Activated CD8-positive, alpha-beta T cell treated with anti-CD3 and anti-CD28 coated beads, Interleukin-2, amount 10 ng/mL, durations not matched to agents 7 days and 5 days (primary cell): ENCODE measurements at places on chromosomes 12 and 14.

DNA sequence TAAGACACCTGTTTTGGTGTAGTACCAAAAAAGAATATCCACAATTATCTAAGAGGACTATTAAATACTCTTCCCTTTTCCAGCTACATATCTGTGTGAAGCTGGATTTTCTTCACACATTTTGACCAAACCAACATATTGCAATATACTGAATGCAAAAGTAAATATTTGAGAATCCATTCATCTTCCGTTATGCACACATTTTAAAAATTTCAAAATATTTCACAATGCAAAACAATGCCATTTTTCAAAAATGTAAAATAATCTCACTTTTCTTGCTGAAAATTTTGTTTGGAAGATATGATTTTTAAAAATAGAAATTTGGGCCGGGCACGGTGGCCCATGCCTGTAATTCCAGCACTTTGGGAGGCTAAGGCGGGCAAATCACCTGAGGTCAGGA lies 133.9 kb upstream of the FUT8 start:
- peaks cover 20% of the 10 kb centered on the region for H3K4me1 ChIP-seq
- no peak overlapping the region for H3K27ac ChIP-seq
- H3K27me3 ChIP-seq = no peaks in the 10 kb centered on the region
- no peak overlapping the region for H3K4me3 ChIP-seq
- no peaks in the 10 kb centered on the region for H3K36me3 ChIP-seq

GRCh38 chr14:93712838-93713724 lies 75.2 kb downstream of the PRIMA1 start:
- no peak overlapping the region for H3K27ac ChIP-seq
- no peaks in the 10 kb centered on the region for H3K36me3 ChIP-seq
- H3K4me1 ChIP-seq = no peaks in the 10 kb centered on the region
- no peak overlapping the region for H3K4me3 ChIP-seq
- H3K27me3 ChIP-seq = peaks cover 2% of the 10 kb centered on the region
- no peak for DNase-seq

- no peaks in the 10 kb centered on the region for H3K27me3 ChIP-seq
- peaks cover 24% of the 10 kb centered on the region for H3K36me3 ChIP-seq
- DNase-seq = no peak
Observed at GRCh38 chr14:76205708-76206107, 54.0 kb downstream of the GPATCH2L start.

DNA sequence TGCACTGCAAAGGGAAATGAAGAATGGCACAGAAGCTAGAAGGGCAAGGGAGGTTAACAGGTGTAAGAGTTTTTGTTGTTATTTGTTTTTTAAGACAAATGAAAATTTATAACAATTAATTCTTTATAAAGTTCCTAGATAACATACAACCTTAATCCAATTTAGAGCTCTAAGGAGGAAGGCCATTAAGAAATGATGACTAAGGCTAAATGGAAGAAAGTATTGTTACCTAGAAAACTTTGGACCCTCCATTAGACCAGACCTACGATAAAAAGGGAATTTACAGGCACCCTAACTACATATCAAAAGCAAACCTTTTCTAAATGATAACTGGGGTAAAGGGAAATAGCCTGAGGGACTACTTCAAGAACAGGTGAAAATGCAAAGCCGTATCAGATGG lies 130.8 kb downstream of the PRKD1 start:
- no peaks in the 10 kb centered on the region for H3K27me3 ChIP-seq
- H3K4me1 ChIP-seq = no peaks in the 10 kb centered on the region
- no peak overlapping the region for H3K4me3 ChIP-seq
- DNase-seq = no peak

- no peaks in the 10 kb centered on the region for H3K27me3 ChIP-seq
- DNase-seq = no peak
- H3K4me3 ChIP-seq = no peak overlapping the region
- no peaks in the 10 kb centered on the region for H3K36me3 ChIP-seq
- H3K4me1 ChIP-seq = no peaks in the 10 kb centered on the region
Observed at GRCh38 chr12:29804019-29804418, 20.3 kb upstream of the TMTC1 start.

DNA sequence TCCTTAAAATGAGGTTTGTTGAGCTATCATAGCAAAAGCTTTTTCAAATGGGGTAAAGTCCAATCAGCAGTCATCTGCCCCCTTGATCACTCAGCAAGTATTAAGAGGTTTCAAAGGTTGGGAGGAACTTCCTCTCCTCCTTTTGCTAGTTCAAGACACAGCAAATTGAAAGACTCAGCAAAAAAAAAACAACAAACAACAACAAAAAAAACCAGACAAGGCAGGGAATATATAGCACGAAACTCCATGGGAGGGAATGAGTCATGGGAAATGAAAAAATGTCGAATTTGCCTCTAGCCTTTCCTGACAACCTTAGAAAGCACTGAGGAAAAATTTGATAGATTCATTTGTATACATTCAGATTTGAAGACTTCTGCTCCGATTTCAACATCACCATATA lies 1.6 kb upstream of the SLC7A8 start:
- DNase-seq = no peak
- peaks cover 24% of the 10 kb centered on the region for H3K27me3 ChIP-seq
- H3K4me3 ChIP-seq = no peak overlapping the region

- no peaks in the 10 kb centered on the region for H3K36me3 ChIP-seq
- H3K27me3 ChIP-seq = peaks cover 13% of the 10 kb centered on the region
- peaks cover 24% of the 10 kb centered on the region for H3K4me1 ChIP-seq
- H3K4me3 ChIP-seq = no peak overlapping the region
Observed at GRCh38 chr12:12336049-12336411, 14.0 kb downstream of the MANSC1 start.

- DNase-seq = no peak
- H3K27ac ChIP-seq = no peak overlapping the region
- H3K27me3 ChIP-seq = peaks cover 38% of the 10 kb centered on the region
- H3K4me1 ChIP-seq = peaks cover 25% of the 10 kb centered on the region
Observed at GRCh38 chr14:56120091-56120691, 2.0 kb downstream of the PELI2 start.

- H3K4me1 ChIP-seq = no peaks in the 10 kb centered on the region
- H3K27ac ChIP-seq = no peak overlapping the region
- DNase-seq = peak; percentile 61
- no peaks in the 10 kb centered on the region for H3K36me3 ChIP-seq
- peaks cover 17% of the 10 kb centered on the region for H3K27me3 ChIP-seq
- H3K4me3 ChIP-seq = no peak overlapping the region
Observed at GRCh38 chr12:109393437-109394345, 46.0 kb downstream of the MYO1H start.

- no peaks in the 10 kb centered on the region for H3K36me3 ChIP-seq
- no peaks in the 10 kb centered on the region for H3K4me1 ChIP-seq
- peaks cover 2% of the 10 kb centered on the region for H3K27me3 ChIP-seq
- H3K4me3 ChIP-seq = no peak overlapping the region
- no peak for DNase-seq
- H3K27ac ChIP-seq = no peak overlapping the region
Observed at GRCh38 chr12:98228683-98229539, 286.5 kb upstream of the TMPO start.

- H3K4me1 ChIP-seq = peaks cover 9% of the 10 kb centered on the region
- H3K36me3 ChIP-seq = no peaks in the 10 kb centered on the region
- H3K27ac ChIP-seq = no peak overlapping the region
- no peaks in the 10 kb centered on the region for H3K27me3 ChIP-seq
Observed at GRCh38 chr14:98951031-98951430, 321.0 kb downstream of the BCL11B start.

DNA sequence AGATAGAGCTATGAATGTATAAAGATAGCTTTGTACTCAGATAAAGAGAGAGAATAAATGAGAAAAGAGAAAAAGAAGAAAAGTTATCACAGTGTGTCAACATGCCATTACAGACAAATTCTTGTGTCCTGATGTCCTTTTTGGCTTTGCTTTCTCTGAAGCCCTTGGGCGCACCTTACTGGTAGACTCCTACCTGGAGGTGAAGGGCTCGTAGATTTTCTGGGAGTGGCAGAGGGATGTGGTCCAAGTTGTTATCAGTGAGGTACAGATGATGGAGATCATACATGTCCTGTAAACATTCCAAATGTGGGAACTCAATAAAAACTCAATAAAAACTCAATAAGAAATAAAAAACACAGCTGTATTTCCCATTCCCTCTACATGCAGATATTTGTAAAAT lies 14.9 kb upstream of the CCER1 start:
- H3K36me3 ChIP-seq = no peaks in the 10 kb centered on the region
- no peaks in the 10 kb centered on the region for H3K4me1 ChIP-seq
- peaks cover 11% of the 10 kb centered on the region for H3K27me3 ChIP-seq
- H3K4me3 ChIP-seq = no peak overlapping the region

DNA sequence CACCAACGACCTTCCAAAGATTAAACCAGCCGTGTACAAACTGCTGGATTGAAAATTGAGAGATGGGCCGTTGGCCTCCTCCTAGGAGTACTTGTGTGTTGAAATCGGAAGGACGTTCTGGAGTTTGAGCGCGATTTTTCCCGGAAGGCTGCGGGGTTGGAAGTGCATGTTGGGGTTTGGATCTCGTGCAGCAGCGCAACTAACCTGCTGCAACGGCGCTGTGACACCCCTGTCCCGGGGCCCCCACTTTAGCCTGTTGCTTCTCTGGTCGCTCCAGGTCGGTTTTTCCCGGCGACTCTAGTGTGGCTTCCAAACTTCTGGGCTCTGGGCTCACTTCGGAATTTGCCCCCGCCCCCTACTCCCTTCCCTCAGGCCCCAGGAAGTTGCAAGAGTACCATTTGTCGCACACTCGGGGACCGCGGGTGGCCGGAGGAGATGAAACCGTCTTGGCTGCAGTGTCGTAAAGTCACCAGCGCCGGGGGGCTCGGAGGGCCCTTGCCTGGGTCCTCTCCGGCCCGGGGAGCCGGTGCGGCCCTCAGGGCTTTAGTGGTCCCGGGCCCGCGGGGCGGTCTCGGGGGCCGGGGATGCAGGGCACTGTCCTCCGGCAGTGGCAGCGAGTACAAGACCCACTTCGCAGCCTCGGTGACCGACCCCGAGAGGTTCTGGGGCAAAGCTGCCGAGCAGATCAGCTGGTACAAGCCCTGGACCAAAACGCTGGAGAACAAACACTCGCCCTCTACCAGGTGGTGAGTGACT lies at the start of gene ACSS3:
Gene ACSS3 (plus strand): TSS at position 394 of the 756 bp plus-strand sequence. CDS start 42 bp downstream, at position 436.
- DNase-seq = no peak
- no peaks in the 10 kb centered on the region for H3K36me3 ChIP-seq
- no peak within 1 kb of the TSS for H3K27ac ChIP-seq
- peaks cover 7% of the 10 kb centered on the region for H3K27me3 ChIP-seq
- no peak within 1 kb of the TSS for H3K4me3 ChIP-seq

GRCh38 chr12:106080791-106081170 lies 58.0 kb downstream of the NUAK1 start:
- H3K4me3 ChIP-seq = no peak overlapping the region
- H3K4me1 ChIP-seq = no peaks in the 10 kb centered on the region
- H3K27ac ChIP-seq = no peak overlapping the region
- H3K36me3 ChIP-seq = no peaks in the 10 kb centered on the region
- no peak for DNase-seq

- no peaks in the 10 kb centered on the region for H3K27me3 ChIP-seq
- DNase-seq = no peak
- H3K27ac ChIP-seq = no peak overlapping the region
- peaks cover 40% of the 10 kb centered on the region for H3K36me3 ChIP-seq
- H3K4me1 ChIP-seq = peaks cover 2% of the 10 kb centered on the region
Observed at GRCh38 chr12:71878208-71878607, 38.6 kb downstream of the TBC1D15 start.

- peaks cover 5% of the 10 kb centered on the region for H3K27me3 ChIP-seq
- H3K27ac ChIP-seq = no peak overlapping the region
- no peak for DNase-seq
- H3K36me3 ChIP-seq = no peaks in the 10 kb centered on the region
Observed at GRCh38 chr12:46108721-46109120, 118.3 kb upstream of the SCAF11 start.

DNA sequence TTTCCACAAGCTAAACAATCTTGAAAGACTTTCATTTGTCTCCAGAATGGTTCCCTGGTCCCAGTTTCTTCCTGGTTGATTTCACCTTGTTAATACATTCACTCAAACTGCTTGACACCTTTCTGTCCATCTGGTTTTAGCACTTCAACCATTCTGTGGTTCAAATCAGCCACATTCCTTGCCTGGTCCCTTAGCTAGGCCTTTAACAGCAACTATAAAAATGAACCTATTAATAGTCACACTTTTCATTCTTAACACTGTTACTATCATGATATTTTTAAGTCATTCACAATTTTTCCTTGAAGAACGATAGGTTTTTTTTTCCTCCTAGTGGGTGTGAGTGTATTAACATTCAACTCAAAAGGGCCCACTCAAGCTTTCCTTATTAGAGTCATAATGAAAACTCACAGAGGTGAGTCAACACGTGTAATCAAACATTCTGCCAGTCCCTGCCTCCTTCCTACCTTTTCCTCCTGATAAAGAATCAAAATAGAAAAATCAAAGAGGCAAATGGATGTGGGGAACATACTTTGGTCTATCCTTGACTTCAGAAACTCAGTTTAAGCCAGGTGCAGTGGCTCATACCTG lies 34.4 kb upstream of the CCNT1 start:
- no peak overlapping the region for H3K4me3 ChIP-seq
- no peak overlapping the region for H3K27ac ChIP-seq
- peaks cover 8% of the 10 kb centered on the region for H3K4me1 ChIP-seq
- no peaks in the 10 kb centered on the region for H3K36me3 ChIP-seq
- DNase-seq = no peak
- H3K27me3 ChIP-seq = peaks cover 16% of the 10 kb centered on the region

DNA sequence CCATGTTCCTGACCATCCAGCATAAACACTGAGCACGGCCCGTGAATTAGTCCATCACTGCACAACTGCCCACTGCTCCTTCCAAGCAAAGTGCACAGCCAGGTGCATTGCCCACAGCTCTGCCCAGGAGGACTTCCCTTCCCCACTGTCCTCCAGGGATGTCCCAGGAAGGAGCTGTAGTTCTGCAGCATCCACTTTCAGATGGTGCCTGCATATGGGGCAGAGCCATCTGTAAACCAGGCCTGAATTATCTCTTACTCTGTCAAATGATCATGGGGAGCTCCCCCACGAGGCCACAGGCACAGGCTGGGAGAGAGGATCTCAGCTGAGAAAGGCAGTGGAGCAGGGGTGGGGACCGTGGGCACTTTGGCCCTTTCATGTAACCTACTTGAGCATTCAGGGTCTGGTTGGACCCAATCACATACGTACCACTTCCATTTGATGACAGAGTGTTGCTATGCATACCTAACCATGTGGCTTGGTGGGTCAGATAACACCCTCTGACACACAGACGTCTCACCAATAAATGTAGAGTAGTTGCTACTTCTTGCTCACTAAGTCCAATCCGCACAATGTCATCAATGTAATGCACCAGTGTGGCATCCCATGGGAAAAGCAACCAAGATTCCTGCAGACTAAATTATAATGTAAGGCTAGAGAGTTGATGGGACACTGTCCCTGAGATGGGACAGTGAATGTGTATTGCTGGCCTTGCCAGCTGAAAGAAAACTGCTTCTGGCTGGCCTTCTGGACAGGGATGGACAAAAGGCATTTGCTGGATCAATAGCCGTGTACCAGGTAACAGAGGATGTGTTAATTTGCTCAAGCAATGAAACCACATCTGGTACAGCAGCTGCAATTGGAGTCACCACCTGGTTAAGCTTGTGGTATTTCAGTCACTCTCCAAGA lies 113.8 kb upstream of the C14orf180 start:
- H3K4me1 ChIP-seq = no peaks in the 10 kb centered on the region
- no peak overlapping the region for H3K27ac ChIP-seq
- H3K4me3 ChIP-seq = no peak overlapping the region
